ENCODE measurements at places on chromosomes 12 and 14. TPM values are rescaled to one million over a fixed set of nuclear protein-coding genes. Genes with fewer than 3 reads are reported as not detected.

Gene APOLD1
- total RNA-seq, result 4.0 TPM

Gene FBXW8
- total RNA-seq, result 6.7 TPM

Gene CLMN
- total RNA-seq, result 0.80 TPM

Gene TTC9
- total RNA-seq, result 6.6 TPM

Gene ACOT6
- total RNA-seq, result not detected

Gene PTPRO
- total RNA-seq, result 0.22 TPM

Gene LALBA
- not detected for total RNA-seq

Gene HCAR3
- total RNA-seq, result 0.62 TPM

Gene LRRK2
- not detected for total RNA-seq

Gene PIK3C2G
- not detected for total RNA-seq

Gene GLI1
- 2.5 TPM for total RNA-seq

Gene TECPR2
- 10.1 TPM for total RNA-seq

Gene MMP17
- 0.39 TPM for total RNA-seq
